NCI-H2081 treated with DMSO at 0.1 percent for 48 hours (cell line): ENCODE measurements at places on chromosomes 16 and 17.

DNA sequence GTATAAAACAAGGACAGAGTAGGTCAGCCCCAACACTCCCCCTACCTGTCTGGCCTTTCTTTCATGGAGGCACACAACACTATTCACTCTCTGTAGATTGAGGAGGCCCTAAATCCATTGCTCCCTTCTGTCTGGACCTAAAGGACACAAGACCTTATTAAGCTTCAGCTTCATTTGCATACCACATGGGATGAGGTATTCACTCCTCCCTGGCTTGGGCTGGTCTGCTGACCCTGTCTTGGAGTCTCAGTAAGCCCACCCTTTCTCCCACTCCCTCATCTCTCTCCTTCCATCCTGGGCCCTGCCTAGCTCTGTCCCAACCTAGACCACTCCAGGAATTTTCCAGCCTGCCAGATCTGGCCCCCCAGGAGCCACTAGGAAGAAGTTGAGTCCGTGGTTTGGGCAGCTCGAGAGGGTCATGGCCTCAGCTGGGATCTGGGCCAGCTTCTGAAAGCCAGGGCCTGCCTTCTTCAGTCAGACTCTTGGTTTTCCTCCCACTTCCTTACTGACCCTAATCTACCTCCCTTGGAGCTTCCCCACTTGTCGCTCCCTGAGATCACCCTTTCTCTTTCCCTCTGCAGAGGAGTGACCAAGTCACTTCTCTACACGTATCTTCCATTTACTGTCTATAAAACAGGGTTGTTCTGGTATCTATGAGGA lies 6.5 kb upstream of the LLGL1 start:
- DNase-seq, result no peak

GRCh38 chr16:85396879-85397871 lies 215.9 kb upstream of the GSE1 start:
- no peak for DNase-seq

- no peak for DNase-seq
Observed at GRCh38 chr16:14013571-14014283, 57.4 kb upstream of the MRTFB start.

DNA sequence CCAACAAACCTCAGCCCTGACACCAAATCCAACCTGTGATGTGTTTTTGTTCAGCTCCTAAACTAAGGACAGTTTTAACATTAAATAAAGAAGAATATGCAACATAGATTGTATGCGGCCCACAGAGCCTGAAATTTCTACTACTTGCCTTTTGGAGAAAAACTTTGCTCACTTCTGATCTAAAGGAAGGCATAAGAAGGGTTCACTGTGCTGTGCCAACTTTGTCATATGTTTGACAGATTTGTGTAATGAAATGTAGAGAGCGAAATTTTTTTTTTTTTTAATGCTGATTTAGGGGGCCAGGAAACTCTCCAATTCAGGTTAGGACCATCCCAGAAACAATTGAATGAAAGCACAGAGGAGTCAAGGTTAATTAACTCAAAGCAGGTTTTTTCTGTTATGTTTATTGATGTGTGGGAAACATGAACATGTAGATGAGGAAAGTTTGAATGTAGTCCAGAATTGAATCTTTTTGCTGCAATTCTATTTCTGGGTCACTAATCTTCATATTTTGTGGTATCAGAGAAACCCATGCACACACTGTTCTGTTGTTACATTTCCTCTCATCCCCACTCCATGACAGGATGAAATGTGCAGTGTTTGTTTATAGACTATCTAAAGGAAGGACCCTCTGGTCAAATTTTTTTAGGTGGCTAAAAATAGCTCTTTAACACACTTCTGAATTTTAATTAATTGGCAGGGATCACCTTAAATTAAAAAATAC lies 71.5 kb downstream of the TAOK1 start:
- DNase-seq, result no peak

DNA sequence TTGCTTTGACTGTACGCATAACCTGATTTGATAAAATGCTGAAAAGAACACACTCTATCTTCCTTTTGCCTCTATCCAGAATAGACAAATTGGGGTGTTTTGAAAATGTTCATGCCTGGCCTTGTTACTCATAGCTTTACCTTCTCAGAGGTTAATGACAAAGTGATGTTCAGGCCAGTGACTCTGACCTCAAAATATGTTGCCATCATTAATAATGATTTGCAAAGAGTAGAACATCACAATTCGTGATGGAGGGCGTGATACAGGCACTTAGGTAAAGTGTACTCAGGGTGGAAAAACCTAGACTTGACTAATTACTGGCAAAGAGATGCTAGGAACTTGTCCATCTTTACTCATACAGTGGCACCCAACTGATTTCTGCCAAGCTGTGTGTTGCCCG lies 656.6 kb upstream of the SOX9 start:
- DNase-seq, result no peak

- no peak for DNase-seq
Observed at GRCh38 chr16:64627288-64627687, 494.6 kb downstream of the CDH11 start.

DNA sequence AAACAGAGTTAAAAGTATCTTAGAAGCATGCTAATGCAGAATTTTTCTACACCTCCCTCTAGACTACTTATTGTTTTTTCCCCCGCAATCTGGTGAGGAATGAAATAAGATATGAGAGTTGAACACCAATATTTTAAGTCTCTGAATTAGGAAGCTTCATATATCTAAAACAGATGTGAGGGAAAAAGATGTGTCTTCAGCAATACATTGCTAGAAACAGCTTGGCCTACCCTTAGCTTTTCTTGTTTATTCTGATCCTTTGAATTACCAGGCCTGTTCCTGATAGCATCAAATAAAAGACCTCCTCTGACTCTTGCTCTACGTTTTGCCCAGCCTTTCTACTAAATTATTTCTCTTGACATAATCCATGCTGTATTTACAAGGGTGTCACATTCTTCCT lies 221.8 kb downstream of the CDH11 start:
- DNase-seq, result no peak

GRCh38 chr17:80797741-80798594 lies 193.7 kb upstream of the CHMP6 start:
- DNase-seq, result no peak

DNA sequence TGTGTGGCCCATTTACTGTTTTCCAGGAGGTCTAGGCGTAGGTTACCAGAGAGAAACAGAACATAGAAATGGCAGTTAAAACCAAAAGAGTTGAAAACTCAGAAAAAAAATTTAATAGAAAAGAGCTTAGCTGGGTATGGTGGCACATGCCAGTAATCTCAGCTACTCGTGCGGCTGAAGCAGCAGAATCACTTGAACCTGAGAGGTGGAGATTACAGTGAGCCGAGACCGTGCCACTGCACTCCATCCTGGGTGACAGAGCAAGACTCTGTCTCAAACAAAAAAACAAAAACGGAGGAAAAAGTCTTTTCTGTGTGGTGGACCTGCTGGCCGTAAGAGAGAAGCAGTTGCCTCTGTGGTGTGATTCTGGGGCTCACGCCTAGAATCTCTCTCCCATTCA lies 35.8 kb downstream of the MRTFB start:
- DNase-seq, result no peak

DNA sequence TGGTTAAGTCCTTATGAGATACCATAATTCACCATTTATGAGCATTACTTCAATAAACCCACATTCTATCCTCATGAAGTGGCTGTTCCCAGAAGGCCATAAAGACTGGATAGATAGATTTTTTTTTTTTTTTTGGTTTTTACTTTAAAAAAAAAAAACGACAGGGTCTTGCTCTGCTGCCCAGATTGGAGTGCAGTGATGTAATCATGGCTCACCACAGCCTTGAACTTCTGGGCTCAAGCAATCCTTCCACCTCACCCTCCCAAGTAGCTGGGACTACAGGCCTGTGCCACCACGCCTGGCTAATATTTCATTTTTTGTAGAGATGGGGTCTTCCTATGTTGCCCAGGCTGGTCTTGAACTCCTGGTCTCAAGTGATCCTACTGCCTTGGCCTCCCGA lies 102.3 kb downstream of the XYLT1 start:
- no peak for DNase-seq

DNA sequence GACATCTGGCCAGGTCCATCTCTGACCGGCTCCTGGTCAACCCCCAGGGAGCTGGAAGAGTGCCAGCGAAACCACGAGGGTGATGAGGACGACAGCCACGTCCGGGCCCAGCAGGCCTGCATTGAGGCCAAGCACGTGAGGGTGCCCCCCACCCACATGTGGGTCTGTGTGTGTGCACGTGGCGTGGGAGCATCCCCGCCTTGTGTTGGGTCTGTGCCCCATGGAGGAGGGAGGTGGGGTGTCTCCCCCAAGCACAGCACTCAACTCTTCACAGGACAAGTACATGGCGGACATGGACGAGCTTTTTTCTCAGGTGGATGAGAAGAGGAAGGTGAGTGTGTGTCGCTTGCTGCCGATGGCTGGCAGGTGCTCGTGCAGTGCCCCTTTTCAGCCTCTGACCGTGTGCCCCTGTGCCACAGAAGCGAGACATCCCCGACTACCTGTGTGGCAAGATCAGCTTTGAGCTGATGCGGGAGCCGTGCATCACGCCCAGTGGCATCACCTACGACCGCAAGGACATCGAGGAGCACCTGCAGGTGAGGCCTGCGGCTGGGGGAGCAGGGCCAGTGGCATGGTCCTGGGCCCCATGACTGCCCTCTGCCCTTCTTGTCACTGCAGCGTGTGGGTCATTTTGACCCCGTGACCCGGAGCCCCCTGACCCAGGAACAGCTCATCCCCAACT lies 1.7 kb downstream of the STUB1 start:
- DNase-seq, result no peak

GRCh38 chr17:1043601-1044251 lies 46.8 kb downstream of the TIMM22 start:
- no peak for DNase-seq

- DNase-seq, result no peak
Observed at GRCh38 chr17:76994237-76994637, 126.0 kb downstream of the MGAT5B start.

GRCh38 chr16:75376475-75377161 lies 56.7 kb downstream of the CFDP1 start:
- no peak for DNase-seq

GRCh38 chr17:72618001-72618509 lies 474.4 kb downstream of the SLC39A11 start:
- no peak for DNase-seq

- no peak for DNase-seq
Observed at GRCh38 chr17:7101531-7101930, 13.1 kb downstream of the ASGR2 start.

DNA sequence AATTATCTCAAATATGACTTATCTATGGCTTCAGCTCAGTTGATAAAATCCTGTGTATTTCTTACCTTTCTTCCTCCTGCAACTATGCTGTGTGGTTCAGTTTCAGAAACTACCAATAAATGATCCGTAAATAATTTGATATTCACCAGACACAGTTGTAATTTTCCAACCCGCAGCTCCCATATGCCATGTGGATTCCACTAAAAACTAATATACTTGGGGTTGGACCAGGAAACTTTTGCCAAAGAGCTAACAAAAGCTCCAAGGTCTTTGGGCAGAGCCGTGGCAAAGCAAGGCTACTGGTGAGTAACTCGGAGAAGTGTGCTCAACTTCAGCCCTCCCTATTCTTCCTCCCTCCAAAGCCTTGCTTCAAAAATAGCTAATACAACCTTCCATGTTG lies 2.3 kb upstream of the CHST6 start:
- no peak for DNase-seq

GRCh38 chr16:48619979-48620378 lies 10.0 kb upstream of the N4BP1 start:
- DNase-seq, result no peak

- no peak for DNase-seq
Observed at GRCh38 chr17:28370035-28370743, at the start of gene VTN. Gene VTN, minus strand, starts transcription at chr17:28370307. Its CDS starts 104 bp downstream, at chr17:28370203.

DNA sequence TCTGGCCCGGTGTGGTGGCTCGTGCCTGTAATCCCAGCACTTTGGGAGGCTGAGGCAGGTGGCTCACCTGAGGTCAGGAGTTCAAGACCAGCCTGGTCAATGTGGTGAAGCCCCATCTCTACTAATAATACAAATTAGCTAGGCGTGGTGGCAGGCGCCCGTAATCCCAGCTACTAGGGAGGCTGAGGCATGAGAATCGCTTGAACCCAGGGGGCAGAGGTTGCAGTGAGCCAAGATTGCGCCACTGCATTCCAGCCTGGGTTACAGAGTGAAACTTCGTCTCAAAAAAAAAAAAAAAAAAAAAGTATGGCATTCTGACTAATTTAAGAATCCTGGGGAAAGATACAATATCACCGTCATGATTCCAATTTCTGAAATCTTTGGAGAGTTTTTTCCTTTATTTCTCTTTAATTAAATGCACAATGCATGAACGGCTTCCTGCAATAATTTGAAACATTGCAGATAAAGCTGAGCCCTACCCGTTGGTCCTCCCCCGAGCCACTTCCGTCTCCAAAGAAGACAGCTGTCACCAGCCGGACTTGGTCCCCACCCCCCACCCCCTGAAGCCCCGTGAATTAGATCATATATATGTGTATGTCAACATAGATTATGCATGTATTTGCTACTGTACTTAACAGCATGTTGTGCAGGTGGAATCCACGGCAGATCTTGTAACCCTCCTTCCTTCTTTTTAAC lies 142.6 kb upstream of the PLCG2 start:
- no peak for DNase-seq

GRCh38 chr16:49675413-49675812 lies 180.5 kb downstream of the ZNF423 start:
- no peak for DNase-seq

- DNase-seq, result no peak
Observed at GRCh38 chr16:47395733-47396498, 64.9 kb downstream of the ITFG1 start.

DNA sequence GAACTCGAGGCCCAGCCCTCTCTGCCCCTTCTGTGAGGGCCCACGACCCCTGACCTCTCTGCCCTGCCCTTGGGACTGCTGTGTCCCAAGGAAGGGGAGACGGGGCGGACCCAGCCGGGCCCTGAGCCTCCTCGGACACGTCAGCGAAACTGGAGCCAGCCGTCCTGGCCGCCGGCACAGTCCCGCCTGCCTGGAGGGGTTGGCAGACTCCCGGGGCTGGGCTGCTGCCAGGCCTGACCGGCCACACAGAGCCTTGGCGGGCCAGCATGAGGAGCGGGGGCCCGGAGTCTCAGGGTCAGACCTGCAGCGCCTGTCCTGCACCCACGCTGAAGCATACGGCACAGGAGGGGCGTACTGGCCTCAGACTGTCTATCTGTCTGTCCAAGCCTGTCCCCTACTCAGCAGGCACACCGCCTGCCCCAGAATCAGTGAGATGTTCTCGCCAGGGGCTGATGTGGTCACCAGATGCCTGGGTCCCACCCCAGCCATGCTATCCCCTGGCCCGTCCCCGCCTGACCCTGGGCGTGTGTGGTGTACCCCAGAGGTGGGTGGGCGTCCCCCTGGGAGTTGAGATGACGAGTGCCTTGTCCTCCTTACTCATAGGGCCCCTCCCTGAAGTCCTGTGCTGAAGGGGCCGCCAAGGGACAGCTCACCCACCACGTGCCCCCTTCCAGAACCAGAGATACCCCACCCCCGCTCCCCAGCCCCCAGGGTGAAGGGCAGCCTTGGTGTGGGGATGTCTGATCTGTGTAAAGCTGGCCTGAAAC lies 4.7 kb downstream of the VASN start:
- DNase-seq, result no peak

- no peak for DNase-seq
Observed at GRCh38 chr17:42748908-42749798, 4.3 kb upstream of the EZH1 start.
